ENCODE measurements at places on chromosomes 4 and X.

- DNase-seq = no peak
Measured at GRCh38 chrX:73127700-73128241, 48.5 kb upstream of the PABPC1L2A start.

DNA sequence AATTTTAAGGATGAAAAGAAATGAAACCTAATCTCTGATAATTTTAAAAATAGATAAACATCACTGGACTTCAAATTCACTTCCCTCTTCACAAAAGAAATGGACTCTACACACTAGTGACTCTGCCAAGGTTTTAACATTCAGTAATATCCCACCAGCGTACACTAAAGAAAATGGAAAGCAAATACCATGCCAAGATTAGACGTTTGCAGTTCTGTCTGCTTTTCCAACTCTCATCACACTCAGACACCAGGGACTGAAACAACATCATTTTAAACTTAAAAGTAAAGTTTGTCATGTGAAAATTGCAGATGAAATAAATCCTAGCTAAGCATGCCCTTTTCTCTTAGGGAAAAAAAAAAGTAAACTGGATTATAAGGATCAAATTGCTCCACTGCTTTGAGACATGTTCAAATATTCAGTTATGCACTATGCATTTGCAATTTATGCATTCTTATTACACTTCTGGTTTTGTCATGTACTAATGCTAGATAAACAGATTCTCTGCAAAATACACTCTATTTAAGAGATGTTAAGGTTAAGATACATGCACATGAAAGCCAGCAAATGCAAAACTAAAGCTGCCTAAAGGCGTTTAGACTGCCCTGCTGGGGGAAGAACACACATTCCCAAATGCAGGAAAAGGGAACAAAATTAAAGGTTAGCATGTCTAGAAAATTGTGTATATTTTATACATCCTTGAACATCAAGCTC, 534.4 kb upstream of the EPHA5 start:
- DNase-seq = no peak

- no peak for DNase-seq
Measured at GRCh38 chrX:37701588-37701987, 16.0 kb downstream of the XK start.

DNA sequence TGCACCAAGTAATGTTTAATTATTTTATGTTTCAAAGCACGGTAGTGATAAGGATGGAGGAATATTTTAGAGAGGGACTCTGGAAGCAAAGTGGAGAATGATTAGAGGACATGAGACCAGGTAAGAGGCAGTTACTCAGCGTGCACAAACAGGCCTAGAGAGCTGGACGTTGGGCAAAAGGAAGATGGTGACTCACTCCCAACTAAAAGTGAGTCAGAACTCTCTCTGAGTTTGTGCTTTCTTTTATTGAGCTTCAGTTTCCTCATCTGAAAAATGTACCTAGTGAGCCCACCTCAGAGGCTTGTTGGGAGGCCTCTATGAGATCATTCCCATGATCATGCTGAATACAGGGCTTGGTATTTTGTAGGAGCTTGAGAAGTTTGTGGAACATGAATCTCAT, 1.6 kb upstream of the ZC4H2 start:
- no peak for DNase-seq

All from activated CD8-positive, alpha-beta memory T cell treated with anti-CD3 and anti-CD28 coated beads for 1 hour (primary cell).